ENCODE measurements at places on chromosomes 13 and 19. TPM values are rescaled to one million over a fixed set of nuclear protein-coding genes. Genes with fewer than 3 reads are reported as not detected.
A peak's percentile ranks its signal among the peaks of the same experiment; 100 is the strongest.

DNA sequence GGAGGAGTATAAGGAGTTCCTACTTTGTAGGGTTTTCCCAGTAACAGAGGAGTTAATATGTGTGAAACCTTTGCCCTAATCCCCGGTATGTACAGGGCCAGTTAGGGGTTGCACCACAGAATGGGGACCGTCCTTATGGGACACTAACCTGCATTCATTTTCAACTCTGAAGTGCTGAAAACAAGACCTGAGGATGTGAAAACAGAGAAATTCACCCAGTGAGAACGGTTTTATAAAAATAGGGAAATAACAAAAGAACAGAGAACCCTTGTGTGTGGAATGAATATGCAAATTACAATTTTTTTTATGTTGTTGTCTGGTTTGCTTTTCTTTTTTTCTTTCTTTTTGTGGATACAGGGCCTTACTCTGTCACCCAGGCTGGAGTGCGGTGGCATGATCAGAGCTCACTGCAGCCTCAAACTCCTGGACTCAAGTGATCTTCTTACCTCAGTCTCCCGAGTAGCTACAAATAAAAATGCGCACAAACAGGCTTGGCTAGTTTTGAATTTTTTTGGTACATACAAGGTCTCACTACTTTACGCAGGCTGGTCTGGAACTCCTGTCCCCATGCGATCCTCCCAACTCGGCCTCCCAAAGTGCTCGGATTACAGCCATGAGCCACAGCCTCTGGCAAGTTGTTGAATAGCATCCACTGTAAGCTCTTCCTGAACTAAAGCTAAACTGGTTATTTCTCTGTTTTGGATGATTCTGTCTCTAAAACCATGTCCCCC lies 10.6 kb downstream of the CLC start:
- no peak for DNase-seq

DNA sequence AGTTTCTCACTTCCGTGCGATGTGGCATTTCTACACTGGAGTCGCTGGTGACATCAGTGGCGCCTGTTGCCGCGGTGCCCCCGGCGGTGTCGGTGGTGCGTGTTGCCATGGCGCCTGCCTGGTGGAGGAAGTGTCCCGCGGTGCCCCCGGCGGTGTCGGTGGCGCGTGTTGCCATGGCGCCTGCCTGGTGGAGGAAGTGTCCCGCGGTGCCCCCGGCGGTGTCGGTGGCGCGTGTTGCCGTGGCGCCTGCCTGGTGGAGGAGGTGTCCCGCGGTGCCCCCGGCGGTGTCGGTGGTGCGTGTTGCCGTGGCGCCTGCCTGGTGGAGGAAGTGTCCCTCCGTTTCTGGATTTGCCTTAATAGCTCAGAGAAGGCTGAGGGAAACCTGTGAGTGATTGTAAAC lies 127.6 kb downstream of the KDM4B start:
- DNase-seq, result no peak

MBD3L3 gene
- total RNA-seq, result not detected

- no peak for DNase-seq
These were observed 15.8 kb upstream of the LATS2 start for GRCh38 chr13:21077076-21077787.

DNA sequence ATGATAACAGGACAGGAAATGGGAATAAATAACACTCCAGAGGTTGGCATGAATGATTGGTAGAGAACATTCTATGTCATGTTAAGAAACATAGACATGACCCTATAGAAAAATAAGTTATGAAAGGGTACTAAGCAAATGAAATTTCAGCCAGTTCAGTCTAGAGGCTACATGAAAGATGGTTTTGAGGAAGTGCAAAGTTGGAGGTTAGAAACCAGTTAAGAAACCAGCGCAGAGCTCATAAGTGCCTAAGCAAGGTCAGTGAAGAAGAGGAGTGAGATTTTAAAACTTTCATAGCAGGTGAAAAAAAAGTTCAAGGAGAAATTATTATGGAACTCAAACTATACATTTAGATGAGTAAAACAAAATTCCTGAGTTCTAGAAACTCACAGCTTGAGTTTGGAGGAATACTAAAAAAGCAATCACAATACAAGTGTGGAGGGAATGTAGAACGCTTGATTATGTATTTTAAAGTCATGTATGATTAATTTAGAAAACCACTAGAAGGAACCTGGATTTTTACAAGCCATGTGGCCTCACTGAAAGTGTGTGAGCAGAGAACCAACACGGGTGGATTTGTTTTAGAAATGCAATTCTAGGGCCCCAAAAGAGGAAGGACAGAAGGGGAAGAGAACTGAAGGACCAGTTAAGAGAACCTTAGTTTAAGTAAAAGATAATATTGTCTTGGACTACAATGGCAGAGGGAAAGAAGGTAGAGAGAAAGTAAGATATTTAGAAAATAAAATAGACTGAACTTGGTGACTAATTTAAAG lies 162.4 kb downstream of the PCDH20 start:
- no peak for DNase-seq

- peak; percentile 26 for DNase-seq
These were observed 2.6 kb downstream of the BBC3 start for GRCh38 chr19:47228168-47228936.

DNA sequence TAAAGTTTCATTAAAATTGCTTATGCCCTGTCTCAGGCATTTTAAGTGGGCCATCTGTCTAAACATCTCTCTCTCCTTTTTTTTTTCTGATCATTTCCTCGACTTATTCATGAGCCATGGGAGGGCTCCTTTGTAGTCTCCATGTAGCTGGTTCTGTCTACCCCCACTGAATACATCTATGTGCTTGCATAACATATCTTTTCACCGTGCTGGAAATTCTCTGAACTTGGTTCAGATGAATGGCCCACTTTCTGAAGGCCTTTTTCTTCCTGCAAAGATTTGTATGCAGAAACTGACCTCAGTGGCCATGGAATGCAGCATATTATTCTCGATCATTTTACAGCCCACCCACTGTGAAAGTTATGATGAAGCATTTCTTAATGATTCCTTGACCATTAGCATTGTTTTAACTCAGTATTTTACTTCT lies 225.3 kb downstream of the GGACT start:
- DNase-seq, result no peak

IRF2BP1 gene
- 15.4 TPM for total RNA-seq

C19orf81 gene
- not detected for total RNA-seq

GRCh38 chr13:62209529-62209928 lies 793.9 kb upstream of the PCDH20 start:
- no peak for DNase-seq

DNA sequence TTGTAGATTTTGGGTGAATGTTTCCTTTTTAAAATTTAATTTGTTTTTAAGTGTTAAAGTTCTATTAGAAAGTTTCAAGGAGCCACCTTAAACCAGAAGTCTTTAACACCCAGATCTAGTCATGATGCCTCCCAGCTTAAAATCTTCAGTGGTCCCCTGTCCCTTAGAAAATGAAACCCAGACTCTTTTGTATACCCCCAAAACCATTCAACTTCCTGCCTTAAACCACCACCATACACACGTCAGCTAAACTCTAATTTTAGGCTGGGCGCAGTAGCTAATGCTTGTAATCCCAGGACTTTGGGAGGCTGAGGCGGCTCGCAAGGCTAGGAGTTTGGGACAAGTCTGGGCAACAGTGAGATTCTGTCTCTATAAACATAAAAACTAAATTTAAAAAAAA lies 37.9 kb downstream of the N4BP2L1 start:
- no peak for DNase-seq

GRCh38 chr19:4388337-4389063 lies 11.8 kb downstream of the SH3GL1 start:
- DNase-seq, result peak; percentile 18

GRCh38 chr13:85590231-85590931 lies 208.8 kb downstream of the SLITRK6 start:
- DNase-seq, result peak; percentile 71

- DNase-seq, result no peak
These were observed 64.1 kb downstream of the MRPL57 start for GRCh38 chr13:21240586-21240985.

GRCh38 chr13:85806553-85807175 lies 7.4 kb upstream of the SLITRK6 start:
- DNase-seq, result peak; percentile 21

- no peak for DNase-seq
These were observed 56.1 kb downstream of the PDS5B start for GRCh38 chr13:32642316-32642715.

GRCh38 chr19:47540748-47541147 lies 25.9 kb upstream of the NAPA start:
- DNase-seq, result no peak

ZNF471 gene
- 4.3 TPM for total RNA-seq

DNA sequence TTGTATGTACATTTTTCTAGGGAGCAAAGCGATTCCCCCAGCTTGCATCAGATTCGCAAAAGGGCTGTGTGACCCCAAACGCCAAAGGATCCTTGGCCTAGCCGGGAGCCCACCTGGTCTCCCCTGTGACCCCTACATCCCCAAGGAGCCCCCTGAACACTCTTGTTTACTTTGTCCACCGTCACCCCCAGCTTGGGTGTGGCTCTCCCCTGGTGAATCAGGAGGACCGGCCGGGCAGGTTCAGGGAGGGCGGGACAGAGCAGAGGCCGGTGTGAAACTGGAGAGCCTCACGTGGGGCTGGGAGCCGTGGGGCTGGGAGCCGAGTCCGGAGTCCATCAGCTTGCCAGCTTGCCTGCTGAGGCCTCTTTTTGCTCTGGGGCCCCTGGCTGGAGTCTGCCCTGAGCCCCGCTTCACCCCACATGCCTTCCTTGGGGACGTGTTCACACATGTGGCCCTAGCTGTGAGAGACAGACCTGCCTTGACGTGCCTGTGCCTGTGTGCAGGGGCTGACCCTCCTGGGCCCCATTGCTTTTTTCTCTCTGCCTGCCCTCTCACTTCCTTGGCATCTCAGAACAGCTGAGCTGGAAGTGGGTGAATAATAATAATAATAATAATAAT lies 2.0 kb downstream of the ITPKC start:
- peak; percentile 94 for DNase-seq

GRCh38 chr13:23630349-23631093 lies 60.3 kb downstream of the TNFRSF19 start:
- no peak for DNase-seq

GRCh38 chr19:45900738-45901431 lies 1.5 kb downstream of the MYPOP start:
- no peak for DNase-seq

DNA sequence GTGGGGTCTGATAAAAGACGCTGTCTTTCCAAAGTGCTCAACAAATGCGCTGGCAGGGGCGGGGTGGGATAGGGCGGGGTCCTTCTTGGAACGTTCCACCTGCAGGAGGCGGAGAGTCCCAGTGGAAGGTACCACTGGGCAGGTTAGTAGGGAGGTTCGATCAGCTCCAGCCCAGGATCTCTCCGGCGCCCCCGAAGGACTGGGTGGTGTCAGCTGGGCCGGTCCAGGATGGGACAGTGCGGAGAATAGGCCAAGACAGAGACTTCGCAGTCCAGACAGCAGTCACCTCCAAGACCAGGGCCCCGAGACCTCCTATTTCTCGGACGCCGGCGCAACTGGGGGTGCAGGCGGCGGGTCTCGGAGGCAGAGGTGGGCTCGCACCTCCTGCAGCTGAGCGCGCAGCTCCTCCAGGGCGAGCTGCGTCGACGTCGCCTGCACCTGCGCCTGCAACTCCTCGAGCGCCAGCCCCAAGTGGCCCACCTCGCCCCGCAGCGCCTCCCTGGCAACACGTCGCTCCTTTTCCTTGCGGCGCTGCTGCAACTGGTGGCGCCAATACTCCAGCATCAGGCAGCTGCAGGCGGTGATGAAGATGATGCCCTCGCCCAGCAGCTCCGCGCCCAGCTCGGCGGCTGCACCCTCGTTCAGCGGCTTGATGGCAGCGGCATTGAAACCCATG lies 21.6 kb downstream of the VASP start:
- no peak for DNase-seq

DNA sequence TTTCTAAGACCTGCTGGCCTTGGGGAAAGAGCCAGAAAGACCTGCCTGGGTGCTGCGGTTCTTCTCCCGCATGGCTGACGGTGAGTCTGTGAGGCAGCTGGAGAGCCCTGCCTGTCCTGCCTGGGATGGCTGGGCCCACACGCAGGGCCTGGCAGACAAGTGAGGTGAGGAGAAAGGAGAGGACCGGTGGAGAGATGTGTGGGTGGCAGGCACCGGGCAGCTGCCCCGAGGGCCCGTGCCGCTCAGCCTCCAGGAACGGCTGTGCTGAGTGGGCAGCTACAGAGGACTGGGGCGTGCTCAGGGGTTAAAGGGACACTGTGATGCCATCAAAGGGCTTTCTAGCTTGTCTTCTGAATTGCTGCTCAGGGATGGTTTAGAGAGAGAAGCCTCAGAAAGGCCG lies 53.8 kb downstream of the MLLT1 start:
- DNase-seq, result no peak

- DNase-seq, result peak; percentile 5
These were observed 3.4 kb upstream of the ZNF333 start for GRCh38 chr19:14686411-14686810.

- peak; percentile 44 for DNase-seq
These were observed 497.6 kb downstream of the SUCLA2 start for GRCh38 chr13:47503475-47503874.

LAIR1 gene
- not detected for total RNA-seq

DNA sequence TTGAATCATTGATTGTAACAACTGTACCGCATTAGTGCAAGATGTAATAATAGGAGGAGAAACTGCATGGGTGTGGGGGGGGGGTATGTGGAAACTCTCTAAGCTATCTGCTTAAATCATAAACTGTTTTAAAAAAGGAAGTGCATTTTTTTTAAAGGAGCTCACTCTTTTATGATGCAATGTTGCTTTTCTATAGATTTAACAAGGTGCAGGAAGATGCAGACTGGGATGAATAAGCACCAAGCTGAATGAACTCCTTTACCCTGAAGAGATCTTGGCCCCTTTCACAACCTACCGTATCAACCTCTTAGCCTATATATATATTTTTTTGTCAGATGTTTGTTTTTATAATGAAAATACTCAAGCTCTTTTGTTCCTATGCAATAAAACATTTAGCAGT lies 95.9 kb downstream of the AKAP11 start:
- no peak for DNase-seq

GRCh38 chr13:45930177-45930576 lies 78.6 kb upstream of the SIAH3 start:
- no peak for DNase-seq

DNA sequence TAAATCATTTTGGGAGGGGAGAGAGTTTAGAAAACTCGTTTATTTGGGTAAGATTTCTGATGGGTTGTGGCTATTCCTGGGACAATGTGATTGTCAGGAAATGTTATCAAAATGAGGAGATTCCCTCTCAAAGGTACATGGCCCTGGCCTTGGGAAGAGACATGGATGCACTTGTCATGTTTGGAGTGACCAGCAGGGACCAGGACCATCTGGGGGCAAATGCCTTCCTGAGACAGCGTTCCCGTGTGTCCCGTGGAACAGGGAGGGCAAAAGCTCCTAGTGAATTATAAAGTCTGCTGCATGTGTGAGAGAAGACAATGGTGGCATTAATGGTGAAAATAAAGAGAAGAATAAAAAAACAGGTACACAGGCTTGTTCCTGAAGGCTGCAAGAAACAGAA lies 317.3 kb downstream of the ZNF536 start:
- DNase-seq, result no peak

CGB8 gene
- not detected for total RNA-seq

- peak; percentile 22 for DNase-seq
These were observed 8.3 kb upstream of the CDC42EP5 start for GRCh38 chr19:54481326-54481930.

- peak; percentile 57 for DNase-seq
These were observed 176.6 kb downstream of the KLF5 start for GRCh38 chr13:73235385-73235784.

- DNase-seq, result peak; percentile 53
These were observed 20.0 kb downstream of the XRCC1 start for GRCh38 chr19:43555185-43555770.

RAB3D gene
- 30.8 TPM for total RNA-seq
